ENCODE measurements at places on chromosomes 6 and 20.
A peak's percentile ranks its signal among the peaks of the same experiment; 100 is the strongest.

- H3K36me3 ChIP-seq: no peaks in the 10 kb centered on the region
- no peak for DNase-seq
- no peak overlapping the region for H3K27ac ChIP-seq
- no peaks in the 10 kb centered on the region for H3K27me3 ChIP-seq
- no peak overlapping the region for H3K4me3 ChIP-seq
- no peaks in the 10 kb centered on the region for H3K4me1 ChIP-seq
Observed at GRCh38 chr6:124741341-124741740, 220.9 kb upstream of the RNF217 start.

- no peaks in the 10 kb centered on the region for H3K27me3 ChIP-seq
- H3K27ac ChIP-seq: no peak overlapping the region
- no peak for DNase-seq
- no peaks in the 10 kb centered on the region for H3K36me3 ChIP-seq
- H3K4me1 ChIP-seq: no peaks in the 10 kb centered on the region
Observed at GRCh38 chr6:34305982-34306708, 57.3 kb upstream of the SMIM29 start.

GRCh38 chr20:17651129-17651759 is 30.8 kb downstream of the RRBP1 start:
- H3K4me3 ChIP-seq: no peak overlapping the region
- no peak overlapping the region for H3K27ac ChIP-seq
- H3K27me3 ChIP-seq: no peaks in the 10 kb centered on the region
- H3K4me1 ChIP-seq: peaks cover 4% of the 10 kb centered on the region
- DNase-seq: no peak
- peaks cover 84% of the 10 kb centered on the region for H3K36me3 ChIP-seq

DNA sequence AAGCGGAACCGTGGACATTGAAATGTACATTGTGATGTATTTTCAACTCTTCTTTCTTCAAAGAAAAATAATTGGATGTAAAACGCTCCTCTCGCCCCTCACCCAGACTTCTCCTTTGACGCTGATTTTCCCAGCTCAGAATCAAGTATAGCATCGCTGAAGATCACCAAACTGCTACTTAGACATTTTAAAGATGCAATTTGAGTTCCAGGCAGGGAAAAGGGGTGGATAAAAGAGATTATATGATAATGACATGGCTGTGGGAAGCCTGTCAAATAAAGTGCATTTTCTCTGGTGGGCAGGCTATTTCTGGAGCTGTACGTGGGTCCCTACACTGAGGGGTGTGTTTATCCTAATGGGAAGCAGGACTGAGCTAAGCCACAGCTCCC is 240.4 kb downstream of the CDC5L start:
- DNase-seq: no peak
- no peaks in the 10 kb centered on the region for H3K27me3 ChIP-seq
- H3K4me3 ChIP-seq: no peak overlapping the region
- peaks cover 25% of the 10 kb centered on the region for H3K4me1 ChIP-seq

- no peaks in the 10 kb centered on the region for H3K36me3 ChIP-seq
- H3K4me3 ChIP-seq: no peak overlapping the region
Observed at GRCh38 chr20:44431502-44432234, 44.0 kb upstream of the TTPAL start.

DNA sequence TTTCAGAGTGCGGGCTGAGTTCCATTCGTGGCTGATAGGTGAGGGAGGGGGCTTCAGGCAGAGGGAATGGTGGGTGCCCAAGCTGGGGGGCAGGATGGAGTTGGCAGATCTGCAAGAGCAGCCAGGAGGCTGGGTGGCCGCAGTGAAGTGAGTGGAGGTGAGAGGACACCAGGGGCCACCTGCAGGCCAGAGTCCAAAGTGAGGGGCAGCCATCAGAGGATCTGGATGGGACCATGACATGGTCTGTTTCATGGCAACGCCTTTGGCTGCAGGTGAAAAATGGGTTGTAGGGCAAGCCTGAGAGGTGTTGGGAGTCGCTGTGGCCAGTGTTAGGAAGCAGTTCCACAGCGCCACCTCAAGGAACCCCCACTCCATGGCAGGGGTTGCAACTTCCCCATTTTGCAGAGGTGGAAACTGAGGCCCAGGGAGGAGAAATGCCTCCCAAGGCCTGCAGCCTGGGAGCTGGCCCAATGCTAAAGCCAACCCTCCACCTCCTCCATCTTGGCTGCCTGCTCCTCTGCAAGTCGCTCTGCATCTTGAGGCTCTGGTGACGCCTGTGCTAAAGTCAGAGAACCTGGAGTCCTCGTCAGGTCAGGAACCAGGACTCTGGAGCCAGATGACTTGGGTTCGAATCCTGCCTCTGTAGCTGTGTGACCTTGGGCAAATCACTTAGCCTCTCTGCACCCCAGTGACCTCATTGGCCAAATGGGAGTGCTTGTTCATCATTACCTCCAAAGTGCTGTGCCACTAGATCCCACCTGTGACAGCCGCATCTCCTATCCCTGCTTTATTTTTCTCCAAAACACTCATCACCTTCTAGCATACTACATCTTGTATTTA is 153.8 kb downstream of the CEBPB start:
- H3K36me3 ChIP-seq: no peaks in the 10 kb centered on the region
- no peak for DNase-seq
- no peaks in the 10 kb centered on the region for H3K27me3 ChIP-seq
- H3K4me1 ChIP-seq: peaks cover 18% of the 10 kb centered on the region
- H3K4me3 ChIP-seq: no peak overlapping the region

GRCh38 chr20:19244291-19244690 is 31.8 kb downstream of the SLC24A3 start:
- no peak overlapping the region for H3K4me3 ChIP-seq
- H3K27me3 ChIP-seq: no peaks in the 10 kb centered on the region
- no peaks in the 10 kb centered on the region for H3K4me1 ChIP-seq
- H3K27ac ChIP-seq: no peak overlapping the region
- DNase-seq: no peak

DNA sequence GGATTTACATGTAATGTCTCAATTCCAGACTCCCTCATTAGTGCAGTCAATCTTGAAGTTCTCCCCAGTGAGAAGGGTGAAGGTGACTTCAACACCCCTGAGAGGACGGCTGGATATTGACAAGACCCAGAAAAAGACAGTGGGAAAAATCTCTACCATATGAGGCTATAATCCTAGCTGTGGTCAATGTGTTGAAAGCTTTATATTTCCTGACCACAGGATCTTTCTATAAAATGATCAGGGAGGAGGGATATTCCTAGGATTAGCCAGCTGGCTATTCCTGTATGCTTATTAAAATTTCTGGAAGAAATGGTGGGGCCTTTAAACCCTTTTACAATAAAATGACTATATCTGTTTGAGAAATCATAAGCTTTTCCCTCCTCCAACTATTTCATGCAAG is 43.0 kb downstream of the TFAP2B start:
- no peaks in the 10 kb centered on the region for H3K27me3 ChIP-seq
- H3K27ac ChIP-seq: no peak overlapping the region
- H3K4me3 ChIP-seq: no peak overlapping the region
- H3K4me1 ChIP-seq: no peaks in the 10 kb centered on the region
- H3K36me3 ChIP-seq: no peaks in the 10 kb centered on the region

GRCh38 chr6:15351631-15352030 is 105.8 kb downstream of the JARID2 start:
- peaks cover 28% of the 10 kb centered on the region for H3K4me1 ChIP-seq
- no peaks in the 10 kb centered on the region for H3K27me3 ChIP-seq
- no peaks in the 10 kb centered on the region for H3K36me3 ChIP-seq
- no peak overlapping the region for H3K27ac ChIP-seq
- DNase-seq: peak; percentile 46
- no peak overlapping the region for H3K4me3 ChIP-seq

DNA sequence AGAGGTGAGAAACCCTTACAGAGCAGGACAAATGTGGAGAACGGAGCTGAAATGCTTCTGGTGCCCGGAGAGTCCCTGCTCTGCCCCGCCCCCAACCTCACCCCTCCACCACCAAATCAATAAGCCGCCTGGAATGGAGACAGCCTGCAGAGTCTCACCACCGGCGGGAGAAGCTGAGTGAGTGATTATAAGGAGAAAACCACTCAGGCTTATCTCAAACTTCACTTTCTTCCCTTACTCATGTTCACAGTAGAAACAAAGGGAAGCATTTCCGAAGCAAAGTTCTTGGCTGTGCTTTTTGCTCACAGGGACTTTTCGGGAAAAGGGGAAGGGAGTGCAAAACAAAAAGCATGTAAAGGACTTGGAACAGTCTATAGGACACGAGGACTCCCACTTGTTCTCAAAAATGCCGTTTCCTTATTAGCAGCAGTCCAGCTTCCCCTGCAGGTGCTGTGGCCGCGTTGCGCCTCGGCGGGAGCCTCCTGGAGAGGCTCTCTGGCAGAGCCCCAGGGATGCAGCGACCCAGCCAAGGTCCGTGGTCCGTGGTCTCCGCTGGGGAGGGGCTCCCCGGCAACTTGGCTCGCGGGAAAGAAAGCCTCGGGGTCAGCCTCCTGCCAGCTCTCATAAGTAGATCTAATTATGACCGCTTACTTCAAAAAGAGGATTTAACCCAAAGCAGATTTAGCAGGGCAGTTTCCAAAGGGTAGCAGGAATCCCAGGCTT is 64.8 kb upstream of the TMEM30A start:
- no peak overlapping the region for H3K4me3 ChIP-seq
- no peak for DNase-seq
- H3K27ac ChIP-seq: no peak overlapping the region
- peaks cover 12% of the 10 kb centered on the region for H3K27me3 ChIP-seq
- H3K36me3 ChIP-seq: no peaks in the 10 kb centered on the region
- 0 out of 2 replicates have a peak, but pooled peaks cover 3% of the 10 kb centered on the region for H3K4me1 ChIP-seq

GRCh38 chr20:36574366-36575135 is 1.2 kb downstream of the TGIF2 start:
- H3K4me3 ChIP-seq: peak overlapping the region; percentile 70
- H3K36me3 ChIP-seq: peaks cover 7% of the 10 kb centered on the region
- peaks cover 33% of the 10 kb centered on the region for H3K4me1 ChIP-seq
- DNase-seq: peak; percentile 65
- peak overlapping the region; percentile 33 for H3K27ac ChIP-seq

- H3K27me3 ChIP-seq: peaks cover 11% of the 10 kb centered on the region
- H3K4me3 ChIP-seq: no peak overlapping the region
- DNase-seq: no peak
- H3K4me1 ChIP-seq: peaks cover 17% of the 10 kb centered on the region
- H3K27ac ChIP-seq: no peak overlapping the region
Observed at GRCh38 chr20:4244700-4245485, 229.5 kb upstream of the RNF24 start.

- no peak overlapping the region for H3K4me3 ChIP-seq
- no peak for DNase-seq
- H3K27ac ChIP-seq: no peak overlapping the region
- no peaks in the 10 kb centered on the region for H3K36me3 ChIP-seq
- H3K4me1 ChIP-seq: peaks cover 23% of the 10 kb centered on the region
Observed at GRCh38 chr6:135185483-135185882, 4.4 kb downstream of the MYB start.

DNA sequence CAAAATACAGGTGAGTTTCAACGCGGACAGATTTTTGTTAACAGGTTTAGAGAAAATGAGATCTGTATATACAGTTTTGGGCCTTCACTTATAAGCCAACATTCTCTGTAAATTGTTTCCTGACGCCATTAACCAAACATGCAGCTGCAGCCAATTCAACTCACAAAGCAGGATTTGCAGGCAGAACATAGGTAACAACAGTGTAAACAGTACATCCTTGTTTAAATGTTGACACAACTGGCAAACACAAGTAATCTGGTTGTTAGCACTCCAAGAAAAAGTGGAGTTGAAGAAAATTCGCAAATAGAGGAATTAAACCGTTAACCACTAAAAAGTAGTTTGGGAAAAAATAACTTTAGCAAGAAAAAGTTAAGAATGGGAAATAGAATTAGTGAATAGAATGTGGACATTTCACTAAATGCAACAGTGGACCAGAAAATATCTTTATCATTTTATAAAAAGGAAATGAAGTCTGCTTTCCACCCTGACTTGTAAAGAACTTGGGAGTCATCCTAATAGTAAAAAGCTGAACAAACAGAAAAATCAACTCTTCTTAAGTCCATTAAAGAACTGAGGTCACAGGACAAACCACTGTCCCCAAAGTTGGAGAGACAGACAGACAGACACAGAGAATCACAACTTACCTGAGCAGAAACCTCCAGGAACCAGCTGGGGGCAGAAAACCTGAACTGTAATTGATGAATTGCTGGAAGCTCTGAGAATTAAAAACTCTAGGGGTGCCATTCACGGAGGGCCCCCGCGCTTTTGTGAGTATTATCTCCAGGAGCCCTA is 10.1 kb downstream of the SMIM28 start:
- H3K36me3 ChIP-seq: no peaks in the 10 kb centered on the region
- DNase-seq: no peak
- 0 out of 2 replicates have a peak, but pooled peaks cover 2% of the 10 kb centered on the region for H3K27me3 ChIP-seq
- no peak overlapping the region for H3K4me3 ChIP-seq

DNA sequence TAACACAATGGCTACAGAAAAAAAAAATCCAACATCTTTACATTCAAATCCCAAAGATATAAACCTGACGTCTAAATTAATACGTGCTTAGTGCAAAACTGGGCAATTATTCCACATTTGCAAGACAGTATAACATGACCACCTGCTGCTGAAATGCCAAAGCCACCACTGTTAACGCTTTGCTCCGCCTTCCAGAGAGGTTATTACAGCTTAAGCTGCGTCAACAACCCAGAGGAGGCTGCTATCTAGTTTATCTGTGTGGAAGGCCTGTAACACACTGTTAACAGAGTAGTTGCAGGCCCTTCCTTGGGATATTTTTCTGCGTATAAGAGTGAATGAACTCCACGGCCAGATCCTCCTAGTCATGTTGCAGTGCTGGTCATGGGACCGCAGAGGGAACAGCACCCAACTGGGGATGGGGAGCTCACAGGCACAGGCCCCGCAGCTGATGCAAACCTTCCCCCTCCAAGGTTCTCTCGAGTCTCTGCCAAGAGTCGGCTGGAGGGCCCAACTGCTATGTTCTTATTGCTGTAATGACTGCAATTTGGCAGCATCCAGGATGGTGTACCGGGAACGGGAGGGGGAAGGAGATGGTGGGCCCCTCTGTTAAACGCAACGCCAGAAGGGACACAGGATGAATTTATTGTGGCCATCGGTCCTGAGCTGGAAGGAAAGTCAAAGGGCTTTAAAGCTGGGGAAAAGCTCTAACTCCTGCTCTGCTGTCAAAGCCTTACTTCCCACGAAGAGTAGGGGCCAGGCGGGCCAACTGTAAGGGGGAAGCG is 993 bp upstream of the NCOA7 start:
- peaks cover 20% of the 10 kb centered on the region for H3K4me1 ChIP-seq
- H3K27ac ChIP-seq: peak overlapping the region; percentile 67
- no peak for DNase-seq
- H3K36me3 ChIP-seq: peaks cover 6% of the 10 kb centered on the region
- H3K27me3 ChIP-seq: no peaks in the 10 kb centered on the region

GRCh38 chr6:28953039-28953584 is 29.3 kb upstream of the TRIM27 start:
- peak overlapping the region; percentile 27 for H3K4me3 ChIP-seq
- no peaks in the 10 kb centered on the region for H3K27me3 ChIP-seq
- peak; percentile 71 for DNase-seq
- H3K4me1 ChIP-seq: no peaks in the 10 kb centered on the region
- H3K27ac ChIP-seq: no peak overlapping the region
